Activated CD4-positive, alpha-beta T cell treated with anti-CD3 and anti-CD28 coated beads, Interleukin-2, amount 50 U/mL, for 16 hours (primary cell): ENCODE measurements at places on chromosomes 1 and 21.

GRCh38 chr1:172980971-172981370 lies 69.8 kb downstream of the TNFSF18 start:
- no peak for DNase-seq

GRCh38 chr1:115492019-115492595 lies 149.7 kb upstream of the VANGL1 start:
- no peak for DNase-seq

DNA sequence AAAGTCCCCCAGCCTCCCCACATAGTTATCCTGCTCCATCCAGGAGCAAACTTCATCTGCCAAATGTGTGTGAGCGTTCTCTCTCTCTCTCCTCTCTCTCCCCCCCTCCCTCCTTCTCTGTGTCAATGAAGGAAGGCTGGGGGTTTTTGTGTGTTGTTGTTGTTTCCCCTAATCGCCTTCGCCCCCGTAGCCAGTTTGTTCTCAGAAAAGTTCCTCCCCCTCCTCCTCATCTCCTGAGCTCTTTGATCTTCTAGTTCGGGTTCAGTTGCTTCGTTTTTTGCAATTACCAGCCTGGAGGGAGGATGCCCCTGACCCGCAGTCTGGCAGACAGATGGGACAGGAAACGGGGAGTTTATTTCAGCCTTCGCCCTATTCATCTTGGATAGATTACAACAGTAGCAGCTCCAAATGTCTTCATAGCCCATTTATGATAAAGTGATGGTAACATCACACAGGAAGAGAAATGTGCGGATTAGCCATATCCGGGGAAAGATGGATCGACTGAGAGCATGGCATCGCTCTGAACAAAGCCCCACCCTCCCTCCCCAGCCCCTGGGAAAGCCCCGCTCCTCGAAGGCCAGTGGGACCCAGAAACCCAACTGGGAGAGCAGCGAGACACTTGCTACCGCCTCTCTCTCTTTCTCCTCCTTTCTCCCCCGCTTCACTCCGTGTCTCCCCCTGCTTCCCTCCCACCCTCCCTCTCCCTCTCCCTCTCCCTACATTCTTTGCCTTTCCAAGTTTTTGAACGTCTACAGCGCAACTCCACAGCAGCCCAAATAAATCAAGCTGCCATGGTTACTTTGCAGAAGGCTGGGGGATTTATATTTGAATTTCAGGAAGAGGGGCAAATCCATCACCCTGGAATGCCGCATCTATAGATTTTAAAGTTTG lies 139.7 kb upstream of the ARHGEF16 start:
- DNase-seq, result no peak

- no peak for DNase-seq
Measured at GRCh38 chr1:160538985-160539651, 16.1 kb upstream of the SLAMF6 start.

DNA sequence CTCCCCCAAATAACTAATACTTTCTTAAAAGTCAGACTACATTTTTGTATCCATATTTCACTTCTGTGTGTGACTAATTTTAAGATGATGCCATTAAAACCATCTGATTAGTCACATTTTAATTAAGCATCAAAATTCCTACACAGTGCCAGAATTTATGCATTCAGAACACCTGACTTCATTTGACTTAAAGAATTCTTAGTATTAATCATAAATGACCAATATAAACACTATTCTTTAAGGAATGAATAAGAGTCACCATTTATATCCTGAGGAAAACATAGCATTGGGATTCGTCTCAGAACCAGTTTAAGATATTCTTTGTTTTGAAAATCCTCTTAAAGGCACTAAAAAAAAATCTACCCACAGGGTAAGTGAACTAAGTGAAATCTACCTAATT lies 37.0 kb downstream of the TM2D1 start:
- no peak for DNase-seq

DNA sequence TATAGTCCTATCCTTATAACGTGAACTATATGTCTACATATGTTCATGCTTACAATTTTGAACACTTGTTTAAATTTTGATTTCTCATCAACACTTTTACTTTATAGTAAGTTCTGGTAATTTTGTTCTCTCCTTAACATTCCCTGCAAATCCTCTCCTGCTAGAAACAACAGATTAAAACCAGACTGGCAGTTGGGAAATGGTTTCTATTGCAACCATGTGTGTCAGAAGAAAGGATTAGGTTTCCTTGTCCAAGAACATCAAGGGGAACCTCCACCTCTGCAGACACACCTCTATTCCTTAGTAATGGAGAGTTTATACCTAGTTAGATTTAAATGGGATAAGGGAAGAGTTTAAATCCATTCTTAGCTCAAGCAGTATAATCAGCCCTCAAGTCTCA lies 3.3 kb upstream of the WARS2 start:
- DNase-seq, result no peak

DNA sequence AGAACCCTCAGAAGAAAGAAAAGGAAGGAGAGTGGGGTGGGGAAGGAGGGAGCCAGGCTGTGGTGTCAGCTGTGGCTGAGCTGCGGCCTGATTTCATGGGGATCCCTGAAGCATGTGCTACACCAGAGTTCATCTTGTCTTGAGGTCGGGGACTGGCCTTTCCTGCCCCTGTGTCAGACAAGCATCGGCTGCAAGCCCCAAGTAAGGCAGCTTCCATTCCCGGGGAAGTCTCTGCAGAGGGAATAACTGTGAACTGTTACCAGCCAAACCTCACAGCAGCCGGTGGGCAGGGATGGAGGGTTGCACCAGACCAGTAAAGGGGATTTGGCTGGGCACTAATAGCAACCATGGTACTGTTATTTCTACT lies 35.7 kb upstream of the BTG2 start:
- no peak for DNase-seq

GRCh38 chr1:198326915-198327314 lies 170.1 kb downstream of the NEK7 start:
- DNase-seq, result no peak

- no peak for DNase-seq
Measured at GRCh38 chr1:195756109-195756508, 852.1 kb downstream of the KCNT2 start.

DNA sequence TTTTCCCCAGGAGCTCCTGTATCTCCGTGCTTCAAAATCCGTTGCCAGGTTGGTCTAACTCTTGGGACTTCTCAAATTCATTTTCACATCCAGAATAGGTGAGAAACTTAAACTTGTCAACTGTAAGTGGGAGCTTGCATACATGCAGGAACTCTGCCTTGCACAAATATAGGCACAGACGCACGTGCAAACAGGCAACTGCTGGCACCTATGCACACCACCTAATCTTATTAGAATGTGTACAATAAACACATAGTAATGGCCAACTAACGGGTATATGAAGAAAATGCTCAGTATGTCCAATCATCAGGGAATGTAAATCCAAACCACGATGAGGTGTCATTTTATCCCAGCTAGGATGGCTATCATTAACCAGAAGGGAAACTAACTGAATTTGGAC lies 22.6 kb upstream of the FCGR2A start:
- no peak for DNase-seq

- DNase-seq, result no peak
Measured at GRCh38 chr21:34110594-34111202, 37.3 kb downstream of the MRPS6 start.

GRCh38 chr1:84174051-84174556 lies 30.0 kb downstream of the PRKACB start:
- DNase-seq, result no peak

- DNase-seq, result no peak
Measured at GRCh38 chr1:201013991-201014815, 9.3 kb downstream of the KIF21B start.

GRCh38 chr1:9151328-9151860 lies 22.5 kb upstream of the GPR157 start:
- no peak for DNase-seq

DNA sequence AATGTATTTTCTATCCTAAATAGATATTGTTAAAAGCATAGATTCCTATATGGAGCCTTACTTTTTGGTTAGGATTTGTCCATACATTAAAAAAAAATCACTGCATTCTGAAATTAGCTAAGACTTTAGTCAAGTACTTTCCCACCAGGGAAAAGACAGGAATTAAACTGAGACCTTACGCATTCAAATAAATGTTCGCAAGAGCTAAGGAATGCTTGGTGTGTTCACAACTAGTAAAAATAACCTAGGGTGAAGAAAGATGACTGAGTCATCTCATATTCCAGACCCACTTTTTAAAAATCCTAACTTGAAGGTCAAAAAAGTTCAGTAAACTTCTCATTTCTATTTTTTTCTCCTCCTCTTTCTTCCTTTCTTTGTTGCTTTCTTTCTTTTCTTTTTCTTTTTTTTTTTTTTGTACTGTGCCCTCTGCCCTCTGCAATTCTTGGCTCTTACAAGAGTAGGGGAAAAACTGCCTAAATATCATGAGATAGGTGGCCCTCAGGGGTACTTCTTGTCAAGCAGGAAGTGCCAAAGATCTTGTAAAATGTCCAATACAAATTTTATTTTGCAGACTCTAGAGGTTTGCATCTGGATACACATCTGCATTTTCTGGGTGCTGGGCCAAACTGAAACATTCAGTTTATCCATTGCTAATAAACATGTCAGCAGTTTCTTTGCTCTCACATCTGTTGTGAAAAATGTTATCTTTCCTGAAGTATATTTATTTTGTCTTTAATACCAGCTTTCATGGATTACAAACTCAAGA lies 121.4 kb upstream of the GORAB start:
- no peak for DNase-seq

GRCh38 chr1:6976044-6976375 lies 190.8 kb downstream of the CAMTA1 start:
- no peak for DNase-seq

DNA sequence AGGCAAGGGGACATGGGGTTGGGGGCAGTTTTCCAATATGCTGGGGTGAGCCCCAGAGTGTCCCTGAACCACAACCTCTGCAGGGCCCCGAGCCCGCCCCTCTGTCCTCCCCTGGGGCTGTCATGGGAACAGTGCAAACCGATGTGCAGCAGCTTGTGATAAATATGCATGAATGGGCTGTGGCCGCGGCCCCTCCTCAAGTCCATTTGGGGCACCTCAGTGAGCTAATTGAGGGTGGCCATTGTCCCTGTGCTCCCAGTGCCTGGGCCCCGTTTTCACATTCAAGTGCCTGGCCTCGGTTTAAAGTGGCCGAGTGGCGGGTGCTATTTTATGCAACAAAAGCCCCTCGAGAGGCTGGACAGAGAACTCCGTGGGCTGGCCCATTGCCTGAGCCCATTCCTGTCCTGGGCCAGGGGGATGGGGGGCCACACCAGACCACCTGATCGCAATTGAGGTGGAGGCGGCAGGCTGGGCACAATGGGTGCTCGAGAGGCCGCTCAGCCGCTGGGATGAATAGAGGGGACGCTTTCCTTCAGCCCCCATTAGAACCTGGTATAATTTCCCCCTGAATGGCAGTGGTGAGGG lies 193.7 kb downstream of the FOXD2 start:
- no peak for DNase-seq

- DNase-seq, result no peak
Measured at GRCh38 chr1:39087435-39087834, 61.3 kb downstream of the NDUFS5 start.

GRCh38 chr1:67482733-67483482 lies 52.7 kb upstream of the SERBP1 start:
- DNase-seq, result no peak

- no peak for DNase-seq
Measured at GRCh38 chr1:236079703-236080102, 14.8 kb upstream of the NID1 start.

GRCh38 chr1:41783189-41783639 lies 135.5 kb downstream of the HIVEP3 start:
- peak; percentile 68 for DNase-seq

DNA sequence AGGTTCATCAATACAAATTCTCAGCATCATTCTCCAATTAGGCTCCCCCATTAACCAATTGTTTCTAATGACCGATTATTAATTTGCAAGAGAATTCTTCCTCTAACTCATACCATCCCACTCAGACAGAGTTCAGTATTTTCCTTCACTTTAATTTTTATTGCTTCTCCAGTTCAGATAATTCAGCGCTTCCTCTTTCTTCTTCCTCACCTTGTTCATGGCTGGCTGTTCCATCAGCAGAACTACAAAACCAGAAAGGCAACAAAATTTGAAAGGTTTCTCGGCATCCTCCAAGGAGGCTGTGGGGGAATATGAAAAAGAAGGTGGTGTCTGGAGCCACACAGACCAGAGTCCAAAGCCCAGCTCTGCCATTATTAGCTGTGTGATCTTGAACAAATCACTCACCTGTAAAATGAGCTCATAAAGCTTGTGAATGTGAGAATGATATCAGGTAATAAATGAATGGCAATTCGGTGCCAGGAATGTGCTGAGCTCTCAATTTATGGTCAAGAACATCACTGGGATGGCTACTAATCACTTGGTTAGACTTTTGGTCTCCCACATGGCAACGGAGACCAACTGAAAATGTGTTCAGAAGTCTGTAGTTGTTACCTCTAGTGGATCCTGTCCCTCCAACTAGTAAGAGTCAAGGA lies 11.7 kb upstream of the ZNF436 start:
- DNase-seq, result no peak

DNA sequence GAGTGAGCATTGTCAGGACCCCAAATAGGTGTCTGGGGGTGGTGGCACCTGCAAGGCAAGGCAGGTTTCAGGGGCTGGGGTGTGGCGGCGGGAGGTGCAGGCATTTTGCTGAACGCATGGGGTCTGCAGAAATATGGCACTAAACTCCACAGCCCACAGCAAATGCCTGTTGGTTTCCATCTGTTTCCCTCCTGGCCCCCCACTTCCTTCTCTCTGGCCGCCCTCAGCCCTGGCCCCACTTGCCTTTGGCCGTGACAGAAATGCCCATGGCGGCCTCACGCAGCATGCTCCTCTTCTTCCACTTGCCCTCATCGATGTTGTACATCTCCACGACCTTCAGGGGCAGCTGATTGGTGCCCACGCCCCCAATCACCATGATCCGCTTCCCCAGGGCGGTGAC lies 13.7 kb downstream of the KLHDC8A start:
- DNase-seq, result no peak

GRCh38 chr1:202710070-202711045 lies at the start of gene SYT2:
Gene SYT2, minus strand, starts transcription at chr1:202710454. Its CDS starts 104,682 bp downstream, at chr1:202605772.
- DNase-seq, result no peak

- DNase-seq, result no peak
Measured at GRCh38 chr1:82139751-82140468, 339.2 kb downstream of the ADGRL2 start.

- peak; percentile 76 for DNase-seq
Measured at GRCh38 chr1:12177999-12178441, 11.2 kb downstream of the TNFRSF1B start.

DNA sequence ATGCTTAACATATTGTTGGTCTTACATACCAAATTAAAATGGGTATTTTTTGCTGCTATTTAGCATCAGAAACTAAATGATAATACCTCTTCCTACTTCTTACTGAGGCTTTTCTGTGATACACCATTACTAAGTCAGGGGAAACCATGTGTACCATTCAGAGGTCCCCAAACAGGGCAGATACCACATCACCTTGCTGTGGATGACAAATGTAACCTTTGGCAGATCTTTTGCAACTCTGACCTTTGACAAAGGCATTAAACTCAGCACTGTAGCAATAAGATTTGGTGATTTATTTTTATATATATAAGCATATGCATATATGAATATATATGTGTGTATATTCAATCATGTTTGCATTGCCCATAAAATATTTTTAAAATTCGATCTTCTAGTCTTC lies 2.9 kb downstream of the FAM177B start:
- no peak for DNase-seq

DNA sequence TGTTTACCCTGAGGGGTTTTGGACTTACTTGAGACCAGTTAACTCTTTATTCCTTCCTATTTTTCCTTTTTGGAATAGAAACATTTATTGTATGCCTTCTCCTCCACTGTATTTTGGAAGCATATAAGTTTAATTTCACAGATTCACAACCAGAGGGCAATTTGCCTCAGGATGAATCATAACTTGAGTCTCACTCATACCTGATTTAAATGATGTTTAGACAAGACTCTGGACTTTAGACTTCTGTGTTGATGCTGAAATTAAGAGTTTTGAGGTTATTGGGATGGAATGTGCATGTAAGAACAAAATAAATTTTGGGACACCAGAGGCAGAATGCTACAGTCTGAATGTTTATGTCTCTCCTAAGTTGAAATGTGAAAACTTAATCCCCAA lies 7.1 kb upstream of the ADAM30 start:
- no peak for DNase-seq
